Activated CD4-positive, alpha-beta memory T cell treated with anti-CD3 and anti-CD28 coated beads, Interleukin-2, amount 10 ng/mL, durations not matched to agents 7 days and 5 days (primary cell): ENCODE measurements at places on chromosomes 6 and 20. TPM values are rescaled to one million over a fixed set of nuclear protein-coding genes. Genes with fewer than 3 reads are reported as not detected.

DNA sequence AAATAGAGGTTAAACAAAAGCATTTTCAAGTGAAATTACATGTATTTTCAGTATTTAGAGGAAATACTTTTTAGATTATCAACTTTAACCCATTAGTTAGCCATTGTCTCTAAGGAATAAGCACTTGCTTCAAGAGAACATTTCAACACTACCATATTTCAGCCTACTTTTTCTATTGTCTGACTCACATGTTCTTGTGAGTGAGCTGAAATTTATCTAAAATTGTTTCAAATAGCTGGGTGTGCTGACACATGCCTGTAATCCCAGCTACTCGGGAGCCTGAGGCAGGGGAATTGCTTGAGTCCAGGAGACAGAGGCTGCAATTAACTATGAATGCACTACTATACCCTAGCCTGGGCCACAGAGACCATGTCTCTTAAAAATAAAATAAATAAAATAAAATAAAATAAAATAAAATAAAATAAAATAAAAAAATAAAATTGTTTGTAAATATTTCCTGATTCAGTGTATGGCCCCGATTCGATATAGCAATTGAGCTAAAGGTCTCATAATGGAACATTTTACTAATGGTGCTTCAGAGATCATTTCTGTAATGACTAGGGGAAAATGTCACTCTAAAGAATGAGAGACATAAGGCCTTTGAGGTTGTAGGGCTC is 324.6 kb upstream of the PLCB4 start:
- DNase-seq: no peak

DNA sequence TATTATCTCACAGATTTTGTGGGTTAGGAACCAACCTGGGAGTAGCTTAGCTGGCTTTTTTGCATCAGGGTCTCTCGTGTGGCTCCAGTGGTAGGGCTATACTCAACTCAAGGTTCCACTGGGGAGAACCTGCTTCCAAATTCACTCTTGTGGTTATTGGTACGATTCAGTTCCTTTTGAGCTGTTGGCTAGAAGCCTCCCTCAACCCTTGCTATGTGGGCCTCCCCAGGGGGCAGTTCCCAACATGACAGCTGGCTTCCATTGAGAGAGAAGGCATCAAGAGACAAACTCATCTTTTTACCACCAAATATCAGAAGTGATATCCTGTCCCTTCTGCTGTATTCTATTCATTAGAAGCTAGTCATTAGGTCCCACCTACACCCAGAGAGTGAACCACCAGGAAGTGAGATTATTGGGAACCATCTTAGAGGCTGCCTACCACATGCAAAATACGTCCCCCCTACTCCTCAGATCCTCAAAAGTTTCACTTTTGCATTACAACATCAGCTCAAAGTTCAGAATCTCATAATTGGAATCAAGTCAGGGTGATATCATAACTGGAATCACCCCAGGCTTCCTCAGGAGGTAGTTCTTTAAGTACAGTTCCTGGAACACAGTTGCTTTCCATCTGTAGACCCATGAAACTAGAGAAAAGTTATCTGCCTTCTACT is 30.9 kb downstream of the MKKS start:
- DNase-seq: no peak

DNA sequence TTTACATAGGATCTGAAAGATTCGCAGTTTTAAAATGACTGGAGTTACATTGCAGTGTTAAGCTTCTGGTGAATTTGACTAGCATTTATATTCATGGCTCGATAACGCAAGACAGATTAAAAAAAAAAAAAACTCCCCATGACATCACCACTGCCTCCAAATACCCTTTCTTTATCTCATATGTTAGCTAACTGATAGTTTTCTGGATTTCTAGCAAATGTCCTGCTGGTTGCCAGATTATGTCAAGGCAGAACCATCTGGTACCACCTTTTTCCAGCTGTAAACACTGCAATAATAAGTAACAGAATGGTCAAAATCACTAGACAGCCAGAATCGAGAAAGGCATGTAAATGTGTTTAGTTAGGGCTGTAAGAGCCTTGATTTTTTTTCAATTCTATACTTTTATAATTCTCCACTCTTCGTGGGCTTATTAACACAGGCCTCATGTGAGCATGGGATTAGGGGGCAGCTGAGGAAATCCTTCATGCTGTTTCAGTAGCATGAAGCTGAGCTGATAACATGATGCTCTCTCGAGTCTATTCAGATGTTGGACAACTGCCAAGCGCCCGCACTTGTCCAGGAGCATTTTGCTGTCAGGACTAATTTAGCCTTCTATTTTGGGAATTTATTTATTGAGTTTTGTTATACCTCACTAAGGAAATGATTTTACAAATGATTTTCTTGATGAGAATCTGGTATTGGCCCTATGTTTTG is 166.0 kb upstream of the SCGN start:
- no peak for DNase-seq

DNA sequence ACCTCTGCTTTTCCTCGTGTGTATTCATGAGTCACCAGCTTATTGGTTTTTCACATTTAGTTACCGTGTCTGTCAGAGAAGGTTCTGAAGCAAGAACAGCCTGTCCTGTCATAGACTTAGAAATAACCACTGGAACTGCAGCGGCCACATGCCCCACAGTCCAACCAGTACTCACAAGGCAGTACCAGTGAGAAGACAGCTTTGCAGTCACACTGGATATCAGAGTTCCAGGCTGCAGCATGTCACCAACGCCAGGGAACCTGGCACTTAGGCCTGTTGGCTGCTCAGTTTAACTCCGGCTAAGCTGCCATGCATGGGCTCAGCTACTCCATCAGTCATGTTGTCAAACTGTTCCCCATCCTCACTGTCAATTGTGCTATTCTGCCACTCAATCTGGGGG is 40.1 kb downstream of the ADNP start:
- no peak for DNase-seq

DNA sequence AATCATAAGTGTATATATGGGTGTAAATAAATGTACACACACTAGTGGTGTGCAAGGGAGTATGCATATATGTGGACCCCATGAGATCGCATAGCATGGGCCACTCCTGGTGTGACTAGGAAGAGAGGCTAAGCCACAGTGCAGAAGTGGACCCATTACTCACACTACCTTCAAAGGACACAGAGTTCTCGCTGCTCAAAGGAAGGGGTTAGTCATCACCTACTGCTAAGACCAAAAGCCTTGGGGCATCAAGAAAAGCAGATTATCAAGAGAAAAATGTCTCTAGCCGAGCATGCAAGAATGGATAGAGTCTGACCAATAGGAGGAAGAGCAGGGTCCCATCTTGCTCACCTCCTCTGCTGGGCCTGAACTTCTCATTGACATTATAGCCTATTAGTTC is 195.5 kb downstream of the MAFB start:
- no peak for DNase-seq

- DNase-seq: no peak
Observed at GRCh38 chr6:127762284-127762683, 138.6 kb downstream of the THEMIS start.

- DNase-seq: no peak
Observed at GRCh38 chr20:24670981-24671380, 201.6 kb downstream of the SYNDIG1 start.

- no peak for DNase-seq
Observed at GRCh38 chr6:110484321-110484720, 7.9 kb upstream of the SLC22A16 start.

GRCh38 chr20:19098117-19098516 is 114.3 kb upstream of the SLC24A3 start:
- DNase-seq: no peak

DNA sequence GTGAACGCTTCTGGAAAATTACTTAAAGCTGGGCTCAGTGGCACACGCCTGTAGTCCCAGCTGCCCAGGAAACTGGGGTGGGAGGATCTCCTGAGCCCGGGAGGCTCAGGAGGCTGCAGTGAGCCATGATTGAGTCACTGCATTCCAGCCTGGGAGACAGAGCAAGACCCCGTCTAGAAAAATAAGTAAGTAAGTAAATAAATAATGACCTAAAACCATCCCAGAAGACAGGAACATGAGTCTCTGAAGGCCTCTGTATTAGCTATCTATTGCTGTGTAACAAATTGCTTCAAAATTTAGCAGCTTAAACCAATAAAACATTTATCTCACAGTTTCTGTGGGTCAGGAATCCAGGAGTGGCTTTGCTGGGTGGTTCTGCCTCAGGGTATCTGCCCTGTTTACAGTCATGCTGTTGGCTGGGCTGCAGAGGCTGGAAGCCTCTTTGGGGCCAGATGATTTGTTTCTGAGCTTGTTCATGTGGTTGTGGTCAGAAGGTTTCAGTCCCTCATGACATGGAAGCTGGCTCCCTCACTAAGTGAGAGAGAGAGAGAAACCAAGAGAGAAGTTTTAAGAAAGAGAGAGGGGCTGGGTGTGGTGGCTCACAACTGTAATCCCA is 48.4 kb upstream of the NCOA3 start:
- peak; percentile 68 for DNase-seq

- DNase-seq: no peak
Observed at GRCh38 chr20:40457404-40457803, 231.6 kb downstream of the MAFB start.

The C20orf204 gene
- total RNA-seq: 6.9 TPM

- DNase-seq: peak; percentile 10
Observed at GRCh38 chr6:169825558-169826225, 74.3 kb downstream of the ERMARD start.
